Pancreas (tissue), 10 donors: ENCODE measurements at places on chromosomes 5 and 9. TPM values are rescaled to one million over a fixed set of nuclear protein-coding genes. Genes with fewer than 3 reads are reported as not detected.

DNA sequence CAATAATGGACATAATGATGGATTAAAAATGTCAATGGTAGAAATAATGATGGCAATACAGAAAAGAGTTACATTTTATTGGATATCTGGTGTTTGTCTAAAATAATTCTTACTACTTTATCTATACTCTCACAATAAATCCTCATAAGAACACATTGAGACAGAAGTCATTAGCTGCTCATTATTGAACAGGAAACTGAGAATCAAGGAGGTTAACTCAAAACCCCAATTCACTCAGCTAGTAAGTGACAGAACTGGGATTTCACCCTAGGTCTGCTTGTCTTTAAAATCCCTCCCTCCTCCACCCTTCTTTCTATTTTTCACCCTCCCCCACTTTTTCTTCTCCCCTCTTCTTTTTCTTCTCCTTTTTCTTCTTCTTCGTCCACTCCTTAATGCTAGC lies 285.8 kb upstream of the TNC start:
- no peak for DNase-seq
- H3K36me3 ChIP-seq = no peaks in the 10 kb centered on the region
- H3K4me3 ChIP-seq = no peak overlapping the region
- no peak overlapping the region for H3K27ac ChIP-seq
- H3K4me1 ChIP-seq = no peaks in the 10 kb centered on the region

GRCh38 chr9:138062196-138062595 lies 184.6 kb downstream of the CACNA1B start:
- no peak for DNase-seq
- no peak overlapping the region for H3K4me3 ChIP-seq
- H3K27me3 ChIP-seq = no peaks in the 10 kb centered on the region
- no peaks in the 10 kb centered on the region for H3K4me1 ChIP-seq
- H3K27ac ChIP-seq = no peak overlapping the region
- H3K36me3 ChIP-seq = no peaks in the 10 kb centered on the region

- no peak overlapping the region for H3K4me3 ChIP-seq
- H3K36me3 ChIP-seq = no peaks in the 10 kb centered on the region
- no peaks in the 10 kb centered on the region for H3K4me1 ChIP-seq
- H3K27ac ChIP-seq = no peak overlapping the region
These were observed 581.8 kb upstream of the WWC1 start for GRCh38 chr5:167709625-167710024.

- no peaks in the 10 kb centered on the region for H3K4me1 ChIP-seq
- no peak for DNase-seq
- H3K27ac ChIP-seq = no peak overlapping the region
- H3K27me3 ChIP-seq = no peaks in the 10 kb centered on the region
These were observed 54.2 kb upstream of the BASP1 start for GRCh38 chr5:17163221-17163620.

DNA sequence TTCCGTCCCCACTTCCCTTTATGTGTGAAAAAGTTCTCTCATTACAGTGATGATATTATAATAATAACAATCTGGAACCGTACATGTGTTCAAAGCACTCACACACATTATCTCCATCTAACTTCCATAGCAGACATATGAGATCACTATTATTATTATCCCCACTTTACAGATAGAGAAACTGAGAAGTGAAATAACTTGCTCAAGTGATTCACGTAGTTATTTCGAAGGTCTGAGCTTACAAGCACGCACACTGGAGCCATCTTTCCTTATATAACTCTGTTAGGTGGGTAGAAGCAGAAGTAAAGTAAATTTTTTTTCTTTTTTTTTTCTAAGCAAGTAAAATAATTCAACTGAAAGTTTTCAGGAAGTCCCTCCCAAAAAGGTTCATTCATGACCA lies 62.9 kb upstream of the PTGER4 start:
- no peaks in the 10 kb centered on the region for H3K4me1 ChIP-seq
- no peak for DNase-seq
- H3K36me3 ChIP-seq = no peaks in the 10 kb centered on the region
- no peak overlapping the region for H3K4me3 ChIP-seq
- no peak overlapping the region for H3K27ac ChIP-seq
- H3K27me3 ChIP-seq = no peaks in the 10 kb centered on the region

DNA sequence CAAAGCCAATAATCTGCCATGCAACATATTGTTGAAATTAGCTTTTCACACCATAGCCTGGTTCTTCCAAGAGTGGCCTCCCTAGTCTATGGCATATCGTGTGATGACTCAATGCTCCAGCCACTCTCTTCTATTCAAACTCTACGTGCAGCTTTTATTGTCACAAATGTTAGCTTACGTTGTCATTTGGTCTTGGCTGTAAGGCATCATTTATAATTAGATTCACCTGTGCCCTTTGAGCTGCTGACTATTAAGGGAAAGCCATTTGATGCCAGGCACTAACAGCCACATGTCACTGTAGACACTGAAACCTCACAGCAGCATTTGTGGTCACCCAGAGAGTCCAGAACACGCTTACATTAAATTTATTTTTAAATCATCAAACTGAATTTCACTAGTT lies 66.8 kb downstream of the APBA1 start:
- H3K27ac ChIP-seq = no peak overlapping the region
- H3K4me3 ChIP-seq = no peak overlapping the region
- H3K36me3 ChIP-seq = no peaks in the 10 kb centered on the region
- DNase-seq = no peak

DNA sequence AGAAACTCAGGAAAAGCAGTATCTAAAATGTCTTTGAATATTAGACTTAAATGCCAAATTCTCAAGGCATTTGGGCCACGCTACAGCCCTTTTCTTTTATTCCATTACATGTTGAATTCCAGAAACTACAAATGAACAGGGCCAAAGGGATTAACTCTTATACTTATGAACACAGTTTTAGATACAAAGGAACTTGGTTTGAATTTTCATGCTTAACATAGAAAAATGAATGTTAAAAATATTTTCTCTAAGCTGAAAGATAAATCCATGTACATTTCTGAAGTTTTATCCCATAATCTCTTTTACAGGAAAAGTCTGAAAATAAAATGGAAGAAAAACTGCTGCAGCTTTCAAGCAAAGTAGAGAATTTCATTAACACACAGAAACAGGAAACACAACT lies 56.8 kb downstream of the FAM81B start:
- no peaks in the 10 kb centered on the region for H3K27me3 ChIP-seq
- no peaks in the 10 kb centered on the region for H3K36me3 ChIP-seq
- H3K27ac ChIP-seq = no peak overlapping the region
- H3K4me3 ChIP-seq = no peak overlapping the region
- no peaks in the 10 kb centered on the region for H3K4me1 ChIP-seq
- no peak for DNase-seq

DNA sequence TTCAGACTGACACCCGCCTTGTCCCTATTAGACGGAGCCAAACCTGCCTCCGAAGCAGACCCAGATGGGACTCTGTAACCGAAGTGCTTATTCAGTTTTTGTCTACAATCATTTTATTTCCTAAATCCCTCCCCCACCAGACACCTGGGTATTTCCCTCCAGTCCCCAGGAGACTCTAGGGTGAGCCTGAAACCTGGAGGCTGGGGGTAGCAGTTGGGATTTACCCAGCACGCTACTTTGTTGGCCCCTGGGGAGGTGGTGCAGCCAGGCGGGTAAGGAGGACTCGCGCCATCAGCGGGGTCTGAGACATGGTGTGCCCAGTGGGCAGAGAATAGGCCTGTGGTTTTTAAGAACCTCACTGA lies 1.3 kb upstream of the LHX2 start:
- H3K4me1 ChIP-seq = peaks cover 8% of the 10 kb centered on the region
- no peaks in the 10 kb centered on the region for H3K36me3 ChIP-seq
- H3K4me3 ChIP-seq = no peak overlapping the region
- H3K27me3 ChIP-seq = peaks cover 3% of the 10 kb centered on the region
- no peak overlapping the region for H3K27ac ChIP-seq

DNA sequence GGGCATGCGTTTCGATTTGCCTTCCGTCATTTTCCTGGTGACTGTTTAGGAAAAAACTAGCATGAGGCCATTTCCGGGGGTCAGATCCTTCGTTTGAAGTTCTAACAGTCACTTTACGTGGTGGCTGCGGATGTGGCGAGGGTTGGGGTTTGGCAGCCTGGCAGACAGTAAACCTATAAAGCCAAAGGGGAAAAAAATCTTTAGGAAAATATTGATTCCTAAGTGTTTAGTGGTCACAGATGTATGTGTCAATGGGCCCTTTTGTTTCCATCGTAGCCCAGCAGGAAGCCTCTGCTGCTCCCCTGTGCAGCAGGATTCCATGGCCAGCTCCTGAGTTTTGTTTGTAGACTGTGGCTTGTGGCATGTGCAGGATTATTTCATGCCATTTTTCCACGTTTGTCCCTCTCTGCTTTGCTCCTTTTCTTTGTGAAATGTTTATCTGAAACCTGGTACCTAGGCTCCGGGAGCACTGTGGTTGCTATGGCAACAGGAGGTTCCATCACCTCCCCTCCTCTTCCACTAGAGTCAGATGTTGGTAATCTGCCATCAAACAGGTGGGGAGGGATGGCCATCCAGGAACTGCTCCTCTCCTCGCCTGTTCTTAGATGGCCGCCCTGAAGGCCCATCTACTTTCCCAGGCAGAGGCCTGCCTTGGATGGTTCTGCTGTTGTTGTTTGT lies 202.3 kb downstream of the AOPEP start:
- no peak for DNase-seq
- H3K27me3 ChIP-seq = no peaks in the 10 kb centered on the region
- no peaks in the 10 kb centered on the region for H3K36me3 ChIP-seq
- H3K4me1 ChIP-seq = no peaks in the 10 kb centered on the region

- peak; percentile 85 for DNase-seq
- peak overlapping the region; percentile 39 for H3K4me3 ChIP-seq
These were observed 168.5 kb downstream of the AUH start for GRCh38 chr9:91193087-91193657.

DNA sequence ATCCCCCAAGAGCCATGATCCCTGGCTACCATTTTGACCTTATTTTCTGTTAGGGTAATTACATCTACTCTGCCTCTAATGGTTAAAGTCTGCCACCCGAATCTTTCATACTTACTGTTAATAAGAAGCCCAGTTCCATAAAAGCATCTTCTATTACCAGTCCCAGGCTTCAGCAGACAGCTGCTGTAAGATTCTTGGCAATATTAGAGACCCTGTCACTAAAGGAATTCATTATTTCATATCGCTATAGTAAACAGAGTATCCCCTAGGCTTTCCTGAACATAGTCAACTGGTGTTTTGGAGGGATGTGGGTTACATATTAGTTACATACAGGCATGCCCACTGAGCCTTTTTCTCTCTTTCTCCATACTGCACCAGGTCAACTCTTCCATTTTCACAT lies 608.7 kb upstream of the SEMA6A start:
- no peak for DNase-seq
- H3K36me3 ChIP-seq = no peaks in the 10 kb centered on the region
- no peaks in the 10 kb centered on the region for H3K27me3 ChIP-seq
- no peak overlapping the region for H3K4me3 ChIP-seq
- no peaks in the 10 kb centered on the region for H3K4me1 ChIP-seq
- H3K27ac ChIP-seq = no peak overlapping the region

DNA sequence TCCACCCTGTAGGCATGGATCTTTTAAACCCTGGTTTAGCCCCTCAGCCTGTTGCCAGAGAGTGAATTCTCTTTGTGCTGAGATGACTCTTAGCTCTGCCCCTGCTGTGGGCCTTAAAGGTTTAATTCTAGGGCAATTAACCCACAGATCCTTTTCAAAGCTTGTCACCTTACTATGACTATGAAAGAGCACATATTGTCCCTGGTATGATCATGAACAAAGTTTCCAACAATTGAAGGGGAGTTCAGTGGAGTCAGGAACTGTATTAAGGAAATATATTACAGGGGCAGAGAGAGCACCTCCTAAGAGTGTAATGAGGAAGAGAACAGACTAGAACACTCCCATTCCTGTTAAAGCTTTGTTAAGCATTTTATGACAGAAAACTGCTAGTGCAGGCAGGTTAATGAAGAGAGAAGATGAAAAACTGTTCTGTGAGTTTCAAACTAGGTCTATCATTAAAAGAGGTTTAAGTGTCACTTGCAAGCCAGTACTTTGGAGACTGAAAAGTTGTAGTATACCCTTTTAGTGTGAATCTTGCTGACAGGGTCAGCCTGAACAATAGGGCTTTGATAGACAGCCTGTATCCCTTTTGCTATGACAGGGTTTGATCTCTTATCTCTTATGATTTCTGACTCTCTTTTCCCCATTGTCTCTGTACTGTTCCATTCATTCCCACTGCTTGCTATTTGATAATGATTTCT lies 104.2 kb upstream of the ELL2 start:
- no peaks in the 10 kb centered on the region for H3K4me1 ChIP-seq
- H3K4me3 ChIP-seq = no peak overlapping the region
- no peaks in the 10 kb centered on the region for H3K27me3 ChIP-seq
- DNase-seq = no peak

- H3K27ac ChIP-seq = no peak within 1 kb of the TSS
- no peak for DNase-seq
- H3K4me1 ChIP-seq = no peaks in the 10 kb centered on the region
These were observed at the start of gene PCDHGB1 for GRCh38 chr5:141349917-141350619. TSS of gene PCDHGB1 (plus strand) at chr5:141350099. CDS start at chr5:141350261, 162 bp downstream.

- no peak overlapping the region for H3K27ac ChIP-seq
- no peak for DNase-seq
- H3K36me3 ChIP-seq = no peaks in the 10 kb centered on the region
- no peak overlapping the region for H3K4me3 ChIP-seq
- no peaks in the 10 kb centered on the region for H3K27me3 ChIP-seq
These were observed 114.0 kb downstream of the KCNIP1 start for GRCh38 chr5:170617533-170618490.

GRCh38 chr9:94511134-94511954 lies 43.5 kb upstream of the PCAT7 start:
- no peak overlapping the region for H3K4me3 ChIP-seq
- no peaks in the 10 kb centered on the region for H3K36me3 ChIP-seq
- no peaks in the 10 kb centered on the region for H3K27me3 ChIP-seq
- no peak for DNase-seq
- H3K27ac ChIP-seq = no peak overlapping the region

The FYB1 gene
- total RNA-seq = 7.9 TPM

The PCDHAC2 gene
- 0.73 TPM for total RNA-seq

The TRIM52 gene
- 10.4 TPM for total RNA-seq

The PCDHB1 gene
- total RNA-seq = 0.09 TPM

The AJM1 gene
- 2.9 TPM for total RNA-seq

The ANKRD31 gene
- 0.26 TPM for total RNA-seq

The NFIB gene
- 43.2 TPM for total RNA-seq

The EGR1 gene
- 33.0 TPM for total RNA-seq

The OSMR gene
- total RNA-seq = 7.9 TPM

The SOHLH1 gene
- not detected for total RNA-seq
